GM12864 (cell line): ENCODE measurements at places on chromosomes 12 and 14.

GRCh38 chr12:97246368-97246767 lies 216.2 kb upstream of the RMST start:
- DNase-seq, result no peak

- DNase-seq, result no peak
Measured at GRCh38 chr14:56027916-56028712, 90.1 kb upstream of the PELI2 start.

- peak; percentile 18 for DNase-seq
Measured at GRCh38 chr12:66776974-66777373, 98.1 kb upstream of the GRIP1 start.

DNA sequence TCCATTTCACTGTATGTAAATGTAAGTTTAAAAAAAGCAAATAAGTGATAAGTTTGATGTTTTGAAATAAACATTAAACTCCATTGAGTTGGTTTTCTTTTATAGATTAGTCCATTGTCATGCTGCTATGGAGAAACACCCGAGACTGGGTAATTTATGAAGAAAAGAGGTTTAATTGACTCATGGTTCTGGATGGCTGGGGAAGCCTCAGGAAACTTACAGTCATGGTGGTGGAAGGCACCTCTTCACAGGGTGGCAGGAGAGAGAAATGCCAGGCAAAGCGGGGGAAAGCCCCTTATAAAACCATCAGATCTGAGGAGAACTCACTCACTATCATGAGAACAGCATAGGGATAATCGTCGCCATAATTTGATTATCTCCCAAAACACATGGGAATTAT lies 48.4 kb upstream of the OXA1L start:
- DNase-seq, result no peak

DNA sequence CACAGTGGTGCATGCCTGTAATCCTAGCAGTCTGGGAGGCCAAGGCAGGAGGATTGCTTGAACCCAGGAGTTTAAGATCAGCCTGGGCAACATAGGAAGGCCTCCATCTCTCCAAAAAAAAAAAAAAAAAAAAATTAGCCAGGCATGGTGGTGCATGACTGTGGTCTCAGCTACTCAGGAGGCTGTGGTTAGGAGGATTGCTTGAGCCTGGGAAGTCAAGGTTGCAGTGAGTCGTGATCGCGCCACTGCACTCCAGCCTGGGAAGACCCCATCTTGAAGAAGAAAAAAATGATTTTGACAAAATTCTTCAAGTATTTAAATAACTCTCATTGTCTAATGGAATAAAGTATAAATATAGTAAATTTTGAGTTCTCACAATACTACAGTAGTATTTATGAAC lies 219.2 kb upstream of the SSTR1 start:
- no peak for DNase-seq

GRCh38 chr12:39866135-39866534 lies 239.7 kb downstream of the SLC2A13 start:
- DNase-seq, result no peak

DNA sequence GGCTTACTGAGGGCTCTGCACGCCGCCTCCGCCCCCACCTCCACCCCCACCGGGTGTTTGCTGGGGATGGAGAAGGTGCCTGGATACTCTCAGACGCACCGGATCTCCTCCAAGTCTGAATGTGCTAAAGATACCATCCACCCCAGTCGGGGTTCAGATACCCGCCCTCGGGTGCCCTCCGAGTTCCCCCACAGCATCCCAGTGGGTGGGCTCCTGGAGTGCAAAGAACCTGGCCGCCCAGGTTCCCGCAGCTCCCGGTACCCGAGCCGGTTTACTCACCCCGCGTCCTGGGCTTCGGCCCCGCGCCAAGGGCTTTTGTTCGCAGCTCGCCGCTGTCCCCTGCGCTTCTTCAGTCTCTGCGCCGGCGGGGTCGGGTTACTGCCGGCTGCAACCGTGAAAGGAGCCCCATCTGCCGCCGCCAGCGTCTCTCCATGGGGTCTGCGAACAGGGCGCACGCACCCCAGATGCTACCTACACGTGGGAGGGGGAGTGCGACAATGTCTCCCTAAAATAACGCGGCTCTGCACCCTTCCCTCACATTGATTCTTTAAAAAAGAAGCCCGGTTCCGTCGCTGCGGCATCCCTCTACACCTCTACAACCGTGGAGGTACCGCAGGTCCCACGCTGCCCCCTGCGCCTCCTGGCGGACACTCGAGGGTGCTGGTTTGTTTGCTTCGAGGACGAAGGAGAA lies at the start of gene CCDC177:
CCDC177 (minus strand) TSS at position 609 of the 691 bp plus-strand sequence. CDS start 1,249 bp downstream, outside the sequence.
- DNase-seq, result no peak

DNA sequence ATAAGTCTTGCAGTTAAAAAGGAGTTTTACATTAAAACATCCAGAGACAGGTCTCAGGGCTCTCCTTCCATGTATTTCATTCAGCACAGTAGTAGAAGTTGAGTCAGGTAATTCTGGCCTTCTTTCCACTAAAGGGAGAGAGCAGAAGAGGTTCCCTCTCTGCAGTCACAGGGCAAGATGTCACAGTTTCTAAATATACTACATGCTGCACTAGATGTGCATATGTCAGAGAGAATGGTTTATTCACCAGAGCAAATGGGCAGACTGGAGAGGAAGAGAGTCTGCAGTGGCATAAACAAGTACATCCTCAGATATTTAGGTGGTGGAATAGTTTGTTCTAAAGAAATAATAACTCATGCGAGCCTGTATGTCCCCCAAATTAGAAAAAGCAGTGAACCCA lies 132.0 kb downstream of the KICS2 start:
- no peak for DNase-seq
